NCI-H2171 (cell line): ENCODE measurements at places on chromosomes 13 and 19.

DNA sequence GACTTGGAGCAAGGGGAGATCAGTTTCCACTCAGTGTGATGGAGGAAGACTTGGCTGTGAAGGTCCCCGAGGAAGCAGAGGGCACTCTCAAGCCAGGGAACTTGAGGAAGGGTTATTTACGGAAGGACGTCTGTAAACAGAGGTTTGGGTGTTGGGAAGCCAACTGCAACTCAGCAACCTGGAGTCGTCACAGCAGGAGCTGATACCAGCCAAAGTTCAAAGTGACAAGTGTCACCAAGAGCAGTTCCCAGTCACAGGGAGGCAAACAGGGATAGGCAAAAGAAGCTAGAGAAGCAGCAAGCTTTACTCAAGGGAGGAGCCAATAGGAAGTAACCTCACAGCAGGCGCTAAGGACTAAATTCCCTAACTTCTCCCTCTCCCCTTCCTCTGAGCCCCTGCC lies 205.5 kb downstream of the EFNB2 start:
- no peak for DNase-seq

DNA sequence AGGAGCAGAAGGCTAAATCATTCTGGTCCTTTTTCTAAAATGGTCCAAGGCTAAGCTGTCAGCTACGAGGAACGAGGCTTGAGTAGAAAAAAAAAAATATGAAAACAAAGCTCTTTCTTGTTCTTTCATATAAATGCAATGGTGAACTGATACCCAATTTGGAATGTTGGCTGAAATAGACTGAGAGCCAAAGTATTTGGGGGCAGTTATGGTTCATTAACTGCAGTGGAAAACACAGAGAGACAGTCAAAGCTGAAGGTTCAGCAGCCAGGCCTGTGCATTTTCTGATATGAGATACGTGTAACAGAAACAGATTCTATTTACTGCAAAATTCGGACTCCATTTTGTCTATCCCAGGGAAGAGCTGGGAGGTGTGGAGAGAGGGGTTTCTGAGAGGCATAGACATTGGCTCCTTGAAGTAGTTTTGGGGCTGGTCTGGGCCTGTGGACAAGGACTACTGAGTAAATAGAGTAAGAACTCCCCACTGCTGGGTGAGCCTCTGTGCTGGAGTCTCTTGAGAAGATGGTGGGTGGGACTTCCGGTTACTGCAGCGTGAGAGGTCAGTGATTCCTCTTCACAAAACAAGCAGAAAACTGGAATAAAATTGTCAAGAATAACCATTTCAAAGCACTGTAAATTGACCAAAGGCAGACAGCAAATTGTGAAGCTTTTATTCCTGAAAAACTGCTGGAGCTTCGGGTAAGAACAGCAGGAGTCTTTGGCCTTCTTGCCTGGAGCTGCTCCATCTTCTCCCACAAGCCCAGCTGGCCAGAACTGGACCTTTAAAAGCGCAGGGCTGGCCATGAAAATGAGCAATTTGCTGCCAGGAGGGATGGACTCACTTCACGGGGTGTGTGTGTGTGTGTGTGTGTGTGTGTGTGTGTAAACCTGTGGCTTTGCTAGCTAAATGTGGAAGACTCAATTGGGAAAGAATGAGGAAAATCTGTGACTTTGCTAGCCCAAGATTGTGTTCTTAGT lies 43.1 kb upstream of the CNMD start:
- no peak for DNase-seq

- no peak for DNase-seq
Measured at GRCh38 chr19:52410276-52410675, 12.6 kb downstream of the ZNF528 start.

GRCh38 chr19:48858984-48859710 lies 9.3 kb downstream of the PLEKHA4 start:
- no peak for DNase-seq

GRCh38 chr19:17450264-17451075 lies 2.0 kb upstream of the TMEM221 start:
- no peak for DNase-seq

DNA sequence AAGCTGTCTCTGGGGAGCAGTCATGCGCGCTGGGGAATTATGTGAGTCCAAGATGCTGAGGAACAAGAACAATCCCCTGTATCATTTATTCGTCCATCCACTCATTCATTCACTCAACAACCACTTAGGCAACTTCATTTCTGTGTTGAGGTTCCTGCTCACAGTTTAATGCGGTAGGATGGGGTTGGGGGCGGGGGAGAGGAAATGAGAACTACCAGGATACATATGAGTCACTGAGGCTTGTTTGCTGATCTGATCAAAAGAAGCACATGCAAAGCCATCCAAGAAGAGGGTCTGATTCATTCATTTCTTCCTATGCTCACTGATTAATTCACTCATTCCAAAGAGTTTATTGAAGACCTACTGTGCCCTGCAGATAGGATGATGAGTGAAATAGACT lies 20.9 kb downstream of the ZNF536 start:
- no peak for DNase-seq

GRCh38 chr13:22836475-22836874 lies 344.3 kb upstream of the SGCG start:
- no peak for DNase-seq

GRCh38 chr19:2460245-2460644 lies 3.5 kb upstream of the LMNB2 start:
- no peak for DNase-seq

GRCh38 chr13:26376430-26376829 lies 122.5 kb downstream of the CDK8 start:
- DNase-seq = no peak

DNA sequence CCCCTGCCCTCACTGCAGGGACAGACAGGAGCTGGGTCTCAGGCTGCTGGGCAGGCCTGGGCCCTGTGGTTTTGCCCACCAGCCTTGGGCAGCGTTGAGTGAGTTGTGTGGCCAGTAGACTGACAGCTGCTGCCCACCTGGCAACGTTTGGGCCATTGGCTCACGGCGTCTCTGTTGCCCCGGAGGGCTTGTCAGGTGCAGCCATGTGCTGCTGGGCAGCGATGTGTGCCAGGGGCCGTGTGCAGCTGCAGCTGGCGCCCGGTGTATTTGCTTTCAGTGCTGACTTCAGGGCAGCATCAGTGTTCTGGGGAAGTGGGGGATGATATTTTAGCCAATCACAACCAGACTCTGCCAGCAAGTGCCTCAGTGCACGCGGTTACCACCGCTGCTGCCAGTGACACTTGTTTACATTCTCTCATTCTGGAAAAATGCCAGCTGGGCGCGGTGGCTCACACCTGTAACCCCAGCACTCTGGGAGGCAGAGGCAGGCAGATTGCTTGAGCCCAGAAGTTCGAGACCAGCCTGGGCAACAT lies 10.6 kb downstream of the FZR1 start:
- DNase-seq = peak; percentile 65

DNA sequence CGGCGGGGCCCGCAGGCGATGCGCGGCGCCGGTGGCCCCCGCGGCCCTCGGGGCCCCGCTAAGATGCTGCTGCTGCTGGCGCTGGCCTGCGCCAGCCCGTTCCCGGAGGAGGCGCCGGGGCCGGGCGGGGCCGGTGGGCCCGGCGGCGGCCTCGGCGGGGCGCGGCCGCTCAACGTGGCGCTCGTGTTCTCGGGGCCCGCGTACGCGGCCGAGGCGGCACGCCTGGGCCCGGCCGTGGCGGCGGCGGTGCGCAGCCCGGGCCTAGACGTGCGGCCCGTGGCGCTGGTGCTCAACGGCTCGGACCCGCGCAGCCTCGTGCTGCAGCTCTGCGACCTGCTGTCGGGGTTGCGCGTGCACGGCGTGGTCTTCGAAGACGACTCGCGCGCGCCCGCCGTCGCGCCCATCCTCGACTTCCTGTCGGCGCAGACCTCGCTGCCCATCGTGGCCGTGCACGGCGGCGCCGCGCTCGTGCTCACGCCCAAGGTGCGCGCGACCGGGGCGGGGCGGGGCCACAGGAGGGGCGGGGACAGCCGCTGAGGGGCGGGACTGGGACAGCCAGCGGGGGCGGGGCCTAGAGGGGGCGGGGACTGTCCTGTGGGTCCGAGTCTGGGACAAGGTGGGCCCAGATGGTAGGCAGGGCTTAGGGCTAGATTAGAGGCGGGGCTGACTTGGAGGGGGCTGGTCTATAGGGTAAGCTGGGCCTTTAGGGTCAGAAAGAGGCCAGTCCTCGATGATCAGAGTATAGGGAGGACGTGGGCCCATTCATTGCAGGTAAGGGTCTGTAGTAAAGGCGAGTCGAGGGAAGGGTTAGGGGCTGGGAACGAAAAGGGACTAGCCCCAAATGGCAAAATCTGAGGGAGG lies 5.1 kb downstream of the GRIN2D start:
- peak; percentile 93 for DNase-seq

GRCh38 chr13:20425819-20426219 lies 99.8 kb downstream of the CRYL1 start:
- DNase-seq = no peak

DNA sequence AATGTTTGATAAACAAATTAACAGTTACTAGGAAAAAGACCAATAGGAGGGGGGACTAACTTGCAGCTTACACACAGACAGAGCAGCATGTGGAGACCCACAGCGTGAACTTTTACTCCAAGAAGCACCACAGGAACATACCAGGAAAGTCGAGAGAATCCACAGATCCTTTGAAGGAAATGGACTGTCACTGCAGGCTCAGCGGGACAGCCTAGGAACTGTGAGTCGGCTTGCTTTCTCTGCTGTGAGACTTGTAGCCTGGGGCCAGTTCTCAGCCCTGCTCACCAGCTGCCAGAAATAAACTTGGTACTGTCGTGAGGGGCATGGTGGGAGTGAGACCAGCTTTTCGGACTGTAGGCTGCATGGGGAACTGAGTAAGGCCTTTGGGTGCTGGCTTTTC lies 1211.5 kb downstream of the PCDH17 start:
- no peak for DNase-seq

GRCh38 chr19:40687525-40688016 lies 2.9 kb downstream of the NUMBL start:
- no peak for DNase-seq

DNA sequence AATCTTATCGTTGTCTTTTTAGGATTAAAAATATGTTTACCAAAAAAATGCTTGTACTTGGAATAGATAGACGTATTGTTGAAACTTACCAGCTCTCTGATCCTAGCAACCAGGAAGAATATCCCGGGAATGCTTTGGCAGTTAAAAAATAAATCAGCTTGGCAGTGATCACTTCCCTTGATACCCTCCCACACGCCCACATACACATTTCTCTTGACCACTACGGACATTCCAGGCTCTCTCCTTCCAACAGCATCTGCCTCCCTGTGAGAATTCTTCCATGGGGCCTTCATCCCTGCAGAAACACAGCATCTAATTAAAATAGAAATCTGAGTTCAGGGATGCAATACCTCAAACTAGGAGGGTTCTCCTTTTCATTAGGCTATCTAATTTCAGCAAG lies 57.9 kb downstream of the THSD1 start:
- no peak for DNase-seq
